K562 (cell line): ENCODE measurements at places on chromosomes 7 and 10. TPM values are rescaled to one million over a fixed set of nuclear protein-coding genes. Genes with fewer than 3 reads are reported as not detected.

TAS2R4 gene
- 0.51 and 0.63 TPM in 2 replicates for total RNA-seq

OR2A12 gene
- not detected in 2 replicates for total RNA-seq

GOT1 gene
- 77.0 and 78.2 TPM in 2 replicates for total RNA-seq

GCK gene
- total RNA-seq: 0.11 and 0.22 TPM in 2 replicates

NUTM2D gene
- total RNA-seq: 8.6 and 9.6 TPM in 2 replicates

TUBB8 gene
- total RNA-seq: not detected in 2 replicates

MINPP1 gene
- 41.4 and 44.5 TPM in 2 replicates for total RNA-seq

DNTT gene
- total RNA-seq: not detected in 2 replicates

CNPY1 gene
- not detected in 2 replicates for total RNA-seq

BLNK gene
- 0.20 TPM in 1 of 2 replicates, not detected in the other for total RNA-seq

A1CF gene
- 0.04 and 0.11 TPM in 2 replicates for total RNA-seq

SEC61G gene
- 142 and 154 TPM in 2 replicates for total RNA-seq

CALML5 gene
- total RNA-seq: not detected in 2 replicates

GRCh38 chr10:113121153-113121552 lies 171.1 kb downstream of the TCF7L2 start:
- DNase-seq: no peak

GRCh38 chr7:73557397-73558257 lies at the start of gene BCL7B:
Gene BCL7B, minus strand, starts transcription at chr7:73557690. Its CDS starts 112 bp downstream, at chr7:73557578.
- peak; percentile 90 for DNase-seq

DNA sequence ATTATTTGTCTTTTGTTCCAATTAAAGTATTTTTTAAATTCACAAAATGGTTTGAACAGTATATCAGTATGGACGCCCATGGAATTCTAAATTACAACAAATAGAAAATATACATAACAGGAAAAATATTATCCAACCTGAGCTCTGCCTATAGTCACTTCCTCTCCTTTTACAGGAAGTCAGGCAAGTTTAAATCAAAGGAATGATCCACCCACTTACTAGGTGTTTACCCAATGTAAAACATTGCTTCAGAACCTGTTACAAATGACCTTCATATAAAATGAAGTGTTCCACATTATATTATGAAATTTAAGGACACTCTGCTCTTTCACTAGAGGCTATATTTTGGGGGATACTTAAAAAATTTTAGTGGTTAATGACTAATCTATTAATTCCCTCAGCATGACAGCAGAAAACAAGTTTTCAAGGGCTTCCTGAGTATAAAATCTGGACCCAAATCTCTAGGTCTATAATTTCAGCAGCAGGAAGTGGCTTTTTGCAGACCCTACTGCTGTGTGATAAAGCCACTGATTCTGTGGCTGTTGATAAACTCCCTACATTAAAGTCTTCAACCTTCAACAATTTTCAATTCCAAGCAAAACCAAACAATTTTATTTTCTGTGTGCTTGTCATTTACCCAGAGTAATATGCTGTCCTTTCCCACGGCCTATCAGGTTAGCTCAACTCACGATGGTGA lies 722.6 kb downstream of the GATA3 start:
- no peak for DNase-seq

DNA sequence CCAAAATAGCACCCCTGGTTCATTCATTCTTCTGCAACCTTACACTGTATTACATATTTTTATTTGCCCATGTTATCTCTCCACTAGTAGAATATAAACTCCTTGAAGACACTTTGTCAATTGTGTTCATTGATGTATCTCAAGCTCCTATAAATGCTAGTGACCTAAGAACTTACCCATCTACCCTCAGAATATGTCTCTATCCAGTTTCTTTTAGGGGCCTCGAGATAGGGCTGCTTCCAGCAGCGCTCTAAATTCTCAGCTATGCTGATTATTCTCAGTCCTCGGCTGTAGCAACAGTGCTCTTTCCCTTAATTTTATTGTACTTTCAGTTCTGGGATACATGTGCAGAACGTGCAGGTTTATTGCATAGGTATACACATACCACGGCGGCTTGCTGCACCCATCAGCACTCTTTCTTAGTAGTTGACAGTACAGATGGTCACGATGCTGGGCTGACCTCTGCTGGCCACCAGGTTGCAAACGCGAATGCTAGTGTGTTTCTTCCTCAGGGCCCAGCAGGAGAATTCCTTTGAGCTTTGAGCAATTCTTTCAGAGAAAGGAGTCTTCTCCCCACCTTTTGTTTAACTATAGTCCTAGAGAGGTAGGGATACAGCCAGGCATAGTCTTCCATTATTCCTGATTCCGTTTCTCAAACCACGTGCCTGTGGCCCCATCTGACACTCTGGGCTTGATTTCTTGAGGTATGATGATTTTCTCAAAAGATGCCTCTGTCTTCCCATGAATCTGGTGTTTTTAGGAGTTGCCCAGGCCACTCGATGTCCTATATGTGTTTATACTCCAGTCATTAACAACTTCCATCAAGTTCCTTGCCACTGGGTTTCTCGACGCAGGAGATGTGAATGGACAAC lies 49.1 kb upstream of the CDC14C start:
- DNase-seq: peak; percentile 2

DNA sequence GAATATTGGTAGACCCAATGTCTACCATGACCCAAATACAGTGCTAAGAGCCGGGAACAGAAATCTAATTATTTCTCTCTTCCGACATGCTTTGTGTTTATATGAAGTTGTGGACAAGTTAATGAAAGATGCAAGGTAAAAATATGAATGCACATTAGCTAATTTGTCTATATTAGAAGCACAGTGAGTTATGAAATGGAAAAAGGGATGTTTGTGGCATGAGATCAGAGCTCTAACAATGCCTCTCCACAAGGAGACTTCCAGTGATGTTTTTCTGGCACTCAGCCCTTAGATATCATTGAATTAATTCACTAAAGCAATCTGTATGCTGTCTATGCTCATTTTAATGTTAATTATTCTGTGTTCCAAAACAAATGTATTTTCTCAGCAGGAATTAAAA lies 897.2 kb downstream of the CNTNAP2 start:
- no peak for DNase-seq

- DNase-seq: no peak
Observed at GRCh38 chr7:84251277-84251781, 56.7 kb upstream of the SEMA3A start.

DNA sequence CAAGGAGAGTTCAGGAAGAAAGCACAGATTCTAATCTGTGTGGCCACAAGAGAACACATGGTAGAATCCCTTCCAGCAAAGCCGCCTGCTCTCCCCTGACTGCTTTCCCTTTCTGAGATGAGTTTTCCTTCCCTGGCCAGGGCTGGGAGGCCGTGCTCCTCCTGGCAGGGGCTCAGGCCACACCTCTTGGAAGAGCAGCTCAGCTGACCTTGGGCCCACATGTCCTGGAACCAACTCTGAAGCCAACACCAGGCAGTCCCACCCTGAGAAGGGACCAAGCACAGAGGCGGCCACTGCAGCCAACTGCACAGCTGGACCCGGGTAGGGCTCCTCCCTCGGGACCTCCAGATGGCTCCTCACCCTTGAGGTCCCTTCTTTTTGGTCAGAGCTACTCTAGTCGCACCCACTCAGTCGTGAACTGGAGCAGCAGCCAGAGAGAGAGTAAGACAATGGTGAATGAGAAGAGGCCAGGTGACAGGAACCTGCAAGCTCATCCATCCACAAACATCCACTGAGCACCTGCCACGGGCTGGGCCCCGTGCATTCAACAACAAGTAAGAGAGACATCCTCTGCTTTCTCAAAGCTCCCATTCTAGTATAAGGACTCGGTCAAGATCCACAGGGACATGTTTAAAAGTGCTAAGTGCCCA lies 40.3 kb downstream of the FAM53B start:
- no peak for DNase-seq

DNA sequence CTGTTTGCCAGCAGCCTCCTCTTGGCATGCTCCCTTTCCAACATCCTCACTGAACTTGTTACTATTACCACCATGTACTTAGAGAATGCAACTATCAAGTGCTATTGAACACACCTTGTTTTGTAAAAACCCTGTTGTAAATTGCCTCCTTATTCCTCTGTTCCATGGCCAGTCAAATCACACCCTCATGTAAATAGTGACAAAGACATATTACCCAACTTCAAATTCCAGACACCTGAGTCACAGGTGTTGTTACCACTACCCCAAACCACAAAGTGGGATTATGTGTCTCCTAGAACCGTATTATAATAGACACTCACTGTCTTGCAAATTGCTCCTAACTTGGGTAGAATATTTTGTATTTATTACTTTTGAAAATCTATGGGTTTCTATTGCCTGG lies 263.2 kb upstream of the C7orf33 start:
- no peak for DNase-seq

- DNase-seq: no peak
Observed at GRCh38 chr10:11046776-11047160, 29.1 kb downstream of the CELF2 start.

DNA sequence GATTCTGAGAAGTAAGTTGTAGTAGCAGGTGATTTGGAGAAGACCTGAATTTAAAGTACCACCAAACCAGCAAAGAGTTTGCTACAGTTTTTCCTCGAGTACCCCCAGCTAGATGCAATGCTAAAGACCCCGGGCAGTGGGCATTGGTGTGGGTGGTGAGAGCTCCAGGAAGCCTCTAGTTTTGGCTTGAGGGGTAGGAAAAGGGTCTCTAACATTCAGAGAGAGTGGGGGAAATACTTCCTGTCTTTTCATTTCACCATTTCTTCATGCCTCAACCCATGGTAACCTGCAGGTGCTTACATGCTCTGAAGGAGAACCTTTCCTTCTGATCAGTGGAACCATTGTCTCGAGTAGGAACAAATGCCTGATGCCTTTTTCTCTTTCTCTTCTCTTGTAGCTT lies 352.2 kb downstream of the CALN1 start:
- DNase-seq: no peak

GRCh38 chr7:116363637-116364432 lies 135.7 kb upstream of the CAV2 start:
- DNase-seq: no peak

DNA sequence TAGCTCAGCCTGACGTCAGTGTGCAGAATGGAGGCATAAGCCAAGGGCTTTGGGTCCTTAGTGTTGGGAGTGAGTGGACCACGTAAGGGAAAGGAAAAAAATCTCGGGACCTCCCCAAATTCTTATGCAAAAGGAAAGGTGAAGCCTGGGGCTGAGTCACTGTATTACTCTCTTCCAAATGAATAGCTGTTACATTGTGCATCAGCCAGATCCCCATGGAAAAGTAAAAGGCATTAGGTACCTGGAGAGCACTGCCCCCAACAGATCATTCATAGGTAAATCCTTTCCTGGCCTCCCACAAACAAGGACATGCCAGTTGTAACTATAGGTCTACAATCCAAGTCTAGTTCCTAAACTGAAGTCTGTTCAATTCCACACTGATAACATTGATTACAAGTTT lies 170.5 kb downstream of the C1GALT1 start:
- no peak for DNase-seq

DNA sequence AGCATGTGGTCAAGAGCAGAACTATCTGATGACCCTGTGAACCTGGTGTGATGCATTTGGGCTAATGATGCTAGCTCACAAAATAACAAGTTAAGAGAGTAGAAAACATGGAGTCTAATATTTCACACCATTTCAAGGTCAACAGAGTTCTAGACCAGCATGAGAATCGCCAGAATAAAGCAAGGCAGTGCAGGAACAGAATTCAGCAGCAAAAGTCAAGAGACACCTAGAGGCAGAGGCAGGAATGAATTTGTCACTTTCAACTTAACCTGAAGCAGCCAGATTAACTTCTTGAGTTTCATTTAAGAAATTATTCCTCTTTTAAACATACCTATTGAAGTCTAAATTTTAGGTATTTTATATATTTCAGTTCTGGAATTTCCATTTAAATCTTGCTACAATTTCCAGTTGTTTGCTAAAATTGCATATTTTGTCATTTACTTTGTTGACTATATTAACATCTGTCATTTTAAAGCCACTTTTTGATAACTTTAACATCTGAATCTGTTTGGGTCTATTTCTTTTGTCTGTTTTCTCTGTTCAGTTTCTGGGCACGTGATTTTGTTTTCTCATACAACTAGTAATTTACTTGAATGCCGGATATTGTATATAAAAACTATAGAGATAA lies 44.2 kb upstream of the PRSS58 start:
- DNase-seq: peak; percentile 40

GRCh38 chr7:30916255-30916654 lies 4.6 kb downstream of the AQP1 start:
- DNase-seq: no peak

- DNase-seq: no peak
Observed at GRCh38 chr10:43822631-43823580, 174.2 kb upstream of the ZNF32 start.

DNA sequence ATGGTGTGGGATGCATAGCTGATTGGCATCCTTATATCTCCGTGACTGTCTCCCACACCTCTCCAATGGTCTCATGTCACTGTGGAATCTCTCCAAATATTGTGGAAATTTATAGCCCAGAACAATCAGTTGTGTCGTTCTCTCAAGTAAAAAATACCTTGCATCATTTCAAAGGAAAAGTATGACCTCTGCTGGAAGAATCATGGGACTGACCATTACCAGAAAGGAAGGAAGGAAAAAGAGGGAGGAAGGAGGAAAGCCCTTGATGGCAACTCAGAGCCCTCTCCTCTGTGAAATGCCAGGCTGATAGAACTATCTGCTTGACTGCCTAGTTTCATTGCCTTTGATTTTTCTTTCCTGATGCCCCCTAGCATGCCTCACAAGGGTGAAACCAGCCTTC lies 76.3 kb downstream of the FOXI2 start:
- no peak for DNase-seq

GRCh38 chr7:134669845-134670373 lies 23.3 kb downstream of the BPGM start:
- DNase-seq: no peak

DNA sequence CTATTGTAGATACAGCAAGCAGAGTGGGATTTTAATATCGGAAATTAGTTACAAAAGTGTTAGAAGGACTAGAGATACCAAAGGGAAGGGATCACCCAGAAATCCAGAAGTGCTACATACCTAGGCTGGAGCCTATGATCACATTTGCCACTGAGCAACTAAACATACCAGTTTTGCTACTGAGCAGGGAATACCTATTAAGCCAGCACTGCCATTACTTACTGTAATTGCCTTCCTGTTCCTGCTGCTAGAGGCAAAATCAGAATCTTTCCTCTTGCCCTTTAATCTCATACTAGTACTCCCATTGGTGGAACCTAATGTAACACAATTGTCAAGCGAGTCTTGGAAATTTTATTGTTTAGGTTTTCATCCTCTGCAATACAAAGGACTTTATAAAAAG lies 121.7 kb downstream of the ATRNL1 start:
- DNase-seq: no peak

GRCh38 chr7:43764039-43764761 lies 5.7 kb downstream of the BLVRA start:
- DNase-seq: peak; percentile 76
